ENCODE measurements at places on chromosomes 3 and 15.

GRCh38 chr15:64369078-64369607 is 12.1 kb downstream of the PCLAF start:
- DNase-seq = no peak

DNA sequence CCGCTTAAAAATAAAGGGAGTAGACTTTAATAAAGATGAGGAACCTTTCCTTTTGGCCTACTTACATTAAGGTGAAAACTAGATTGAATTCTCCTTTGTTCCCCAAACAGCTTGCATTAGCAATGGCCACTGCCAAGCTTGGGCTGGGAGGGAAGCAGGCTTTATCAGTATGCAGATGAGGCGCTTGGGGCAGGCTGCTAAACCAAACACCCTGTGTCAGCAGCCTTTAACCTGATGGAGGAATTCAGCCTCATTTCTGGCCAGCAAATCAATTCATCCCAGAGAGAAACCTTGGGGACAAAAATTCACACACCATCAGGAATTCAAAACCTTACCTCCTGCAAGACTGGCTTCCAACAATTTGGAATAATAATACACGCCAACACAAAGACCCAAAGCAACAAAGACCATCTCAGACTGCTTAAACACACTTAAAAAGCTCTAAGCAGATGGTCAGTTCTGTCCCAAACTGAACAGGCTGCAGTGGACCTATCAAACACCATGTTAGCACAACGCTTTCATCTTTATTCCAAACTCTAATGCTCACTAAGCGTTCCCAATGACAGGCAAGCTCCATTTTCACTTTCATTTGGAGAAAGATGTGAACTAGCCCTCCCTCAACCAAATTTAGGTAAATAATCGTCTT is 255.1 kb upstream of the CMC1 start:
- DNase-seq = no peak

DNA sequence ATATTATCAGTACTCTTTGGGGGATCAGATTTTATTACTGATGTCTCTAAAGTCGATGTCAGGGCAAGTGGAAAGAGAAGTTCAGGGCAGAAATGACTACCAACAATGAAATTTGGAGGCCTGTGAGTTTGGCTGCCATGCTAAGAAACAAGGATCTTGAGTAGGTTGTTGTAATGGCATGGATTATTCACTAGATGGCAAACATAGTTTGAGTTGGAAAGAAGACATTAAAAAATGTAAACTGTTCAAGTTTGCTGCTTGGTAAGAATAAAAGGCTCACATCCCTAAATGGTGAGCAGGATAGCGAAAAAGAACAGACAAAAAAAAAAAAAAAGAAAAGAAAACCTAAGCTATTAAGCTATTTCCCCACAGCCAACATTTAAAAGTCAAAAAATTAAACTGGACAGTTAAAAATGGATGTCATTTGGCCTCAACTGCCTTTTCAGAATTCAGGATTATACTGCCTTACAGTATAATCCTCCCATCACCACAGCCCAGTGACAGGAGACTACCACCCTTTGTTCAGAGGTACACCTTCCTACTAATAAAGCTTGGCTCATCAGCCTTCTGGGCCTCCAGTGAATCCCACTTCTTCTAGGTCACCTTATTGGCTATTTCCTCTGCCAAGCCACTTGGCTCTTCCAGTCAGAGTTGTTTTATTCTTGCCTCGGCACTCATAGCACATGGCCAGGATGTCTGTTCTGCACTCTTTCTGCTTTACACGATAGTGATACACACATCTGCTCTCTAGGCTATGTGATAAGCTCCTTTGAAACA is 163.7 kb downstream of the PLD1 start:
- DNase-seq = peak; percentile 68

DNA sequence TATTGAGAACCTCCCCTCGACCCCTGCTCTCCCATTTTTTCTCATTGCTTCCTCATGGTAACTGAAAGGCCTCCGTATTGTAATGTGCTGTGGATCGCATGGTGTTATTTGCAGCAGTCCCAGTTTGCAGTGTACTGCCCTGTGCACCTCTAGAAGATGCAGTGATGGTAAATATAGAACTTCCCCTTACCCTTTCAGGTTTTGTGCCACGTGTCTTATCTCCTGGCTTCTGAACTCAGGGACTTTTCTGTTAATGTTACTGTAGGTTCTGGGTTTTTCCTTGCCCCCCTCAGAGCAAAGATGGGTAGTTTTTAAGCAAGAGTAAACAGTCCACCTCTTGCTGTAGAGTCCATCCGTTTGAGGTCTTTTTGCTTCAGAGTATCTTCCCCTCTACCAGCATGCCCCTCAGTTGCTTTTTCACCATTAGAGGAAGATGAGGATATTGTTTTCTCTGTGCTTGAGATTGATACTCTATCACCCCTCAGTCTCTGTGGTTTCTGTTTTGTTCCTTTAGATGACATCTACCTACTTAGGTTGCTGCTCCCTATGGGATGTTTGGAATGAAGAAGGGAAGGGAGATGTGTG is 22.4 kb downstream of the CHD2 start:
- no peak for DNase-seq

- DNase-seq = peak; percentile 56
These were observed 33.6 kb downstream of the EAF1 start for GRCh38 chr3:15460891-15461531.

- peak; percentile 39 for DNase-seq
These were observed 68.5 kb downstream of the WWTR1 start for GRCh38 chr3:149589332-149589731.

GRCh38 chr3:63791974-63792373 is 27.1 kb upstream of the C3orf49 start:
- DNase-seq = peak; percentile 25

DNA sequence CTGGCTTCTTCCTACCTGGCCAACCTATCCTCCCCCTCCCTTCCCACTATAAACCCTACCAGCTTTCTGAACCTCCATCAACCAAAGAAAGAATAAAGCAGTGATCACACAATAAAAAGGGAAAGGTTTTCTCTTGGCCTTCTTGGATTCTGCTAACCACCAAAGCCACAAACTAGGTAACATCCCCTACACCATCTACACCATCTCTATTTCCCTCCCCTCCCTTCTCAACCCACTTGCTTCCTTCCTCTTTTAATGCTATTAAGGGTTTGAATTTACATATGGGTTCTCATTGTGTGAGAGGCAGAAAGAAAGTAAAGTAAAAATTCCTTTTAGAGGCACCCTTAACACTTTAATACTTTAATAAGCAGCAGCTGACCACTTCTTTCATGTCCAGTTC is 25.8 kb upstream of the RSL24D1 start:
- DNase-seq = peak; percentile 90

- peak; percentile 52 for DNase-seq
These were observed 34.5 kb downstream of the TGFBR2 start for GRCh38 chr3:30640851-30641250.

DNA sequence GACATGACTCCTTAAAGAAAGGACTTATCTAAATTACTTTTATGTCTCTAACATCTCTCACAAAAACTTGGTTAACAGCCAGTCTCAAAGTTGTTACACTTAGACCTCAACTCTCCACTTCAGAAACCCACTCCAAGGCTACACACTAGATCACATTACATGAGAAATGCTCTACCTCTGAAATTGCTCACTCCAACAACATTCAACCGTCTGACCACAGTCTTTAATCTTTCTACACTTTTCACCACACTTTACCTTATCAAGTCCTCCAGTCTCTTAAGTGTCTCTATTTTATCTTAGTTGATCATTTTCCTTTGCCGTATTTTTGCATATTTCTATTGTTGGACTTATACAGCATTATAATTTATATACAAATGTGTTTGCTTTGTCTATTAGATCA is 5.8 kb downstream of the SLC12A6 start:
- DNase-seq = no peak

GRCh38 chr3:114242947-114243346 is 5.6 kb upstream of the ZNF80 start:
- DNase-seq = no peak

DNA sequence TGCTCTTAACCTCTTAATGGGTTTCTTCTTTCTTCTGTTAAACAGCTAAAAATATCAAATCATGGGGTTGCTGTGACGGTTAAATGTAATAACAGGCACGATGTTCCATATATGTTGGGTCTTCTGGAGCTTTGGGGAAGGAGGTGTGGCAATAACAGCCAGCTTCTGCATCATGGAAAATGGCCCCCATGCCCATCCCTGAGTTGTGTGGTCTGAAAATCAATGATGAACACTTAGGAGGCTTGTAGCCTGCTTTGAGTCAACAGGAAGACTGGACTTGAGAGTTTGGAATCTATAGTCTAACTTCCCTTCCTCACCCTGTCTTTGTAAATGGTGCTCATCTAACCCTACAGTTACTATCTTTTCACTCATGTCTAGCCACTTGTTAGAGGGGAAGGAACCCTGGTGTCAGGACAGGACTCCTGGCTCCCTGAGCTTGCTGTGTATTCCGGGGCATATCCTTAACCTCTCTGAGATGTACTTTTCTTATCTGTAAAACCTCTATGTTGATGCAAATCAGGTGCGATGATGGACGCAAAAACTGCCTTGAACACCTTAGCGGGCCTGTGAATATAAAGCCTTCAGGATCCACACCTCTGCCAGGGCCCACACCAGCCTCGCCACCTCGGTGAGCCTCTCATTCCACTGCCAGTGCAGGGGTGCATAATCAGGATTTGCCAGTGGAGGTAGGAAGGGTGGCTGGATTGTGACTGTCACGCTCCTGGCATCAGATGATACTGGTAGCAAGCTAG is 27.5 kb downstream of the SMAD3 start:
- peak; percentile 43 for DNase-seq

DNA sequence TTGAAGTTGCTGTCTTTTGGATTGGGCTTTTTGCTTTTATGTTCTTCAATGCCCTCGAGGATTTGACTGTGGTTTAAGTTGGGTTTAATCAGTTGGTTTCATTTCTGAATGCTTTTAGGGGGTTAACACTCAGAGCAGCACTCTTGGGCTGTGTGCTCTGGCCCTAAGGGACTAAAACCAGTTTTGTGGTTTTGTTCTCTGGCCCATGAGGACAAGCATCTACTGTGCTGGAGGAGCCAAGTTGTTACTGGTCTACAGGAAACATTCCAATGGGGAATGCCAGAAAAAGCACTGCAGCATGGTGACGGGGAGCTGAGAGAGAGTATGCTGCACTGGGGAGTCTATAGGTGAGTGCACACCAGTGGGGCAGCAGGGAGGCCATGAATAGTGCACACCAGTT is 596.9 kb downstream of the ZBBX start:
- no peak for DNase-seq

- no peak for DNase-seq
These were observed 41.5 kb upstream of the TBL1XR1 start for GRCh38 chr3:177238686-177239216.

- no peak for DNase-seq
These were observed 889.8 kb downstream of the ROBO1 start for GRCh38 chr3:78878011-78878410.

GRCh38 chr3:85796140-85796539 is 837.4 kb downstream of the CADM2 start:
- DNase-seq = no peak
